ENCODE measurements at places on chromosomes 2 and 18.

GRCh38 chr18:55038162-55038561 is 78.9 kb upstream of the CCDC68 start:
- no peak for DNase-seq

GRCh38 chr2:239021651-239022436 is 174.0 kb downstream of the TWIST2 start:
- DNase-seq: no peak

GRCh38 chr18:61159246-61159645 is 174.0 kb upstream of the CDH20 start:
- no peak for DNase-seq

- no peak for DNase-seq
Measured at GRCh38 chr2:69166812-69167468, 154.0 kb downstream of the ANTXR1 start.

GRCh38 chr18:43661570-43661969 is 384.3 kb upstream of the SYT4 start:
- no peak for DNase-seq

DNA sequence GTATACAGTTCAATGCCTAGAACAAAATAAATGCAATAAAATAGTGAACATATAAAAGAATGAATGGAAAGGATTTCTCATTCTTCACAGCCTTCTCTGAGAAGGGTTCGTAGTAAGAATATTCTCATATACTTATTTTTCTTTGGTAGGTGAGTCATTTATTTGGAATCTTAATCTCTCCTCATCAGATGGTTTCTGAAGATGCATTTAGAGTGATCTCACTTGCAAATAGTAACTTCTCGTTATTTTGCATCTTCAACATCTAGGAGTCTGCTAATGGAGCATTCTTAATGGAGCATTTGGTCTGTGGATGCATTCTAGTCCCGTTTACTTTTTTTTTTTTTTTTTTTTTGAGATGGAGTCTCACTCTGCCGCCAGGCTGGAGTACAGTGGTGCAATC is 3.9 kb downstream of the UBXN4 start:
- no peak for DNase-seq

GRCh38 chr2:65728477-65729180 is 296.2 kb upstream of the SPRED2 start:
- DNase-seq: no peak

DNA sequence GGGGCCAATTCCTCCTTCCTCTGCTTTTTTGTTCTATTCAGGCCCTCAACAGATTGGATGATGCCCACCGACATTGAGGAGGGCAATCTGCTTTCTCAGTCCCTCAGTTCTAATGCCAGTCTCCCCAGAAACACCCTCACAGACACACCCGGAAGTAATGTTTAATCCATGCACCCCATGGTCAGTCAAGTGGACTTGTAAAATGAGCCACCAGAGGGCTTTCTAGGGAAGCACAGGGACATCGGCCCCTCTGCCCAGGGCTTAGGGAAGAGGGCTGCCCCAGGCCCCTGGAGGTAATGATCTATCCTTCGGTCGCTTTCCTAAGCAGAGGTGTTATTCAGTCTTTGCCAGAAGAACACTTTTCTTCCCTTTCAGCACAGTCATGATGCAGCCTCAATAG is 107.4 kb downstream of the PDCL3 start:
- no peak for DNase-seq

GRCh38 chr2:235729557-235729947 is 235.7 kb downstream of the AGAP1 start:
- DNase-seq: no peak

- DNase-seq: no peak
Measured at GRCh38 chr18:48108136-48108535, 177.7 kb upstream of the SMAD2 start.

DNA sequence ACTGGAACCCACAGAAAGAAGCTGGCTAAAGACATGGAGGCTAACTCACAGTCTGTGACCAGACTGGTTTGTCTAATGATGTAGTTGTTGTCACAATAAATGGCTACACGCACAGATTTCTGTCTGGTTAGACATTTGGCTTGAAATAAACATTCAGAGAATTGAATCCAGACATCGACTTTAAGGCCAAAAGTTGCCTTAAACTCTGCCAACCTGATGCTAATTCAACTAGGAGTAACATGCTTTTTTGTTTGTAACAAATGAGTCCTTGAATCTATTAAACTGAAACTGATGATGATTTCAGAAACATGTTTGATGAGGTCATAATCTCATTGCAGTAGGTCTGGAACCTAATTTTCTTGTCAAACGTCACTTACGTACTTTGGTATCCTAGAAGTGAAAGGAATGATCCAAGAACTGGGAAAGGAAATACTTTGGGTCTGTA is 123.8 kb downstream of the ERBB4 start:
- no peak for DNase-seq

DNA sequence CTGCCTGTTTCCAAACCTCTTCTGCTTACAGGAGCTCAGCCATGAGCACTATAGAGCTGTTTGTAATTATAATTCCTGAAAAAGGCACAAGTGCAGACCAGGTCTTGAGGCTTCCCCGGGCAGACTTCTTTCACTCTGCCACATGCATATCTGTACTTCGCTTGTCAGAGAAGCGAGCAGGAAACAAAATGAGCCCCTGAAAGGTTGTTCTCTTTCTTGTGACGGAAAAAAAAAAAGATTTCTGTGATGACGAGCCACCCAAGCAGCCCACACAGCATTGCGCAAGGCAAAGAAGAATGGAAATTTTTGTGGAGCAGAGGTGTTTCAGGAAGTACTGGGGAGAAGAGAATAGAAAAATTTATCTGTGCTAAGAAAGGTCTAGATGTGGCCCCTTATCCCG is 54.0 kb upstream of the LINC00305 start:
- no peak for DNase-seq

GRCh38 chr18:69400976-69401225 is 213 bp downstream of the DOK6 start:
- no peak for DNase-seq

GRCh38 chr2:127577503-127577902 is 42.0 kb downstream of the MYO7B start:
- no peak for DNase-seq

- DNase-seq: no peak
Measured at GRCh38 chr18:6434987-6435709, 20.4 kb upstream of the L3MBTL4 start.

DNA sequence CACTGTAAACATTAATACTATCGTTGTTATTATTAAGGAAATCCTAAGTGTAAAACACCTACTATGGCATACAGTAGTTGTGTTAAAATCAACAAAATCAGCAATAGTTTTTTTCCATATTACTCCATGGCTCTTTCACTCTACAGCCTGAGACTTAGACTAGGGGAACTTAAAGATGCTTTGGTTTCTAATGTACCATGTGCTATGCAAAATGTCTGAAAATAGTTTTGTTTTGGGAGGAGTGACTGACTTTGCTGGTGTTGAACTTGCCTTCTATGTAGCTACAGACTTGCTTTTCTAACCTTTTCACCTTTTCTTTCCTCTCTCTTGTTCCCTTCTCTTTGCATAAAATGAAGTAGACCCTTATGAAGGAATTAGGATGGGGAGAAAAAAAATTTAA is 159.0 kb upstream of the CCDC195 start:
- DNase-seq: no peak

DNA sequence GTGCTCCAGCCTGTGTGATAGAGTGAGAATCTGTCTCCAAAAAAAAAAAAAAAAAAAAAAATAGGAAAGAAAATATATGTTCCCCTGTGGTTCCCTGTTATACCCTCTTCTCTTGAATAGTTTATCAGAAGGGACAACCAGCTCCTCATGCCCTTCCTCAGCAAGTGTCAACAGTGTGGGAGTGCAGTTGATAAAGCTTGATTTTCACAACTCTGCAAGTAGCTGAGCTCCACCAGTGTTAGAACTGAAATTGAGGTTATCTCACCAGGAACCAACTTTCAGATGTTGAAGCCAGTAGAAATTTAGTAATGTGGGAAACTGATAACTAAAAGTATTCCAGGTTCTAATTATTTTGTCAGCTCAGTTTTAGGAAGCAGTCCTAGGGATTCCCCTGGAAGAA is 25.1 kb downstream of the NEDD4L start:
- DNase-seq: no peak

DNA sequence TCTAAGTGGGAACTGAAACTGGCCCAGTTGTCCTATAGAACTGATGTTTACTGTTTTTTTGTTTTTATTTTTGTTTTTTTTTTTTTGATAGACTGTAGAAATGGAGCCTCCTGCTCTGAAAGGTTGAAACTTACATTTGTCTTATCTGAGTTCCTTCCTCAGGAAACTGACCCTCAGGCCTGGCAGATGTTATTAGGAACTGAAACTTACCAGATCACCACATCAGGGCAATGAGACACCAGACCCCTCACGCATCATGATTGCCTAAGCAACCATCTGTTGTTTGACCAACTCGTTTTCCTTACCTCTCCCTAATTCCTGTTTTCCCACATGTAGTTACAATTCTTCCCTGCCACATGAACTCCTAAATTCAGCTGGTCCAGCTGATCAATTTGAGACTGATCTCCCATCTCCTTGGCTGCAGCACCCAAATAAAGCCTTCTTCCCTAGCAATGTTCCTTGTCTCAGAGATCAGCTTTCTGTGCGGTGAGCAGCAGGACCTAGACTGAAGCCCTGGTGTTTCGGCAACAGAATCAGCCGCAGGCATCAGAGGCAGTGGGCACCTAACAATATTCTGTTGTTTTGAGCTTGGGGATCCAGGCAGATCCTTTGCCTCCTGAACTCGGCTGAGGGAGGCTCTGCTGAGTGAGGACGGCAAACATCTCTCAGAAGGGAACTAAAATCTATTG is 96.8 kb downstream of the MSH2 start:
- DNase-seq: no peak

DNA sequence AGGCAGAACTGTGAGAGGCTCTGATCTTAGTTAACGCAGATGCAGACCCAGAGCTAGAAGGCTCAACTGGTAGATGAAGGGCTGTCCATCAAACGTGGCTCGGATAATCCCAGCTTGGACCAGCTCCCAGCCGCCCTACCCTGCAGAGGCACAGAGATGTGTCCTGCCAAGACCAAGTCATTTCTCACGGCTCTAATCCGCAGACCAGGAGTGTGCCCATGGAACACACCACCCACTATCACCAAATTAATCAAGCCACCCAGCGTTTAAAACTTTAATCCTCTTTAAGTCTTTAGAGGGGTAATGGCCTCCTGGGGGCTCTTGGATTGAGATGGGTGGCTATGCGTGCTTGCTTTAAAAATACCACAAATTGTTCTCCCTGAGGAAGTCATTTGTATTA is 17.5 kb downstream of the LYPD1 start:
- no peak for DNase-seq

GRCh38 chr2:62576276-62576939 is 70.4 kb upstream of the TMEM17 start:
- DNase-seq: no peak

GRCh38 chr18:38038242-38038641 is 472.6 kb upstream of the CELF4 start:
- no peak for DNase-seq

DNA sequence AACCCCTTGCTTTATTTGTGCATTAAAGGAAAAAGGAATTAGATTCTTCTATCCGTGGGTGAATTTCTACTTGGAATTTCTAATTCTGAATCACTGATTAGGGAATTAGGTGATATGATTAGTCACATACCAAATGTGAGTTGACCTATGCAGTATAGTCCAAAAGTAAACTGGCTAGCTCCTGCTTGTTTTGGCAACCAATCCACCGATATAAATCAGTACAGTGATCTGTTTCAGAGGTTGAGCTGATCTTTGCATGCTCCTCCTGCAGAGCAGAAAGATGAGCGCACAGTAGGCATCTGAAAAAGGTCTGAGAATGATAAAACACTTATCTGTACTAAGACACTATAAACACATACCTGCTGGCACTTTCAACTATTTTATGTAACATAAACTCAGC is 86.6 kb downstream of the LRP1B start:
- no peak for DNase-seq

- no peak for DNase-seq
Measured at GRCh38 chr2:4931721-4932365, 760.3 kb upstream of the SOX11 start.

DNA sequence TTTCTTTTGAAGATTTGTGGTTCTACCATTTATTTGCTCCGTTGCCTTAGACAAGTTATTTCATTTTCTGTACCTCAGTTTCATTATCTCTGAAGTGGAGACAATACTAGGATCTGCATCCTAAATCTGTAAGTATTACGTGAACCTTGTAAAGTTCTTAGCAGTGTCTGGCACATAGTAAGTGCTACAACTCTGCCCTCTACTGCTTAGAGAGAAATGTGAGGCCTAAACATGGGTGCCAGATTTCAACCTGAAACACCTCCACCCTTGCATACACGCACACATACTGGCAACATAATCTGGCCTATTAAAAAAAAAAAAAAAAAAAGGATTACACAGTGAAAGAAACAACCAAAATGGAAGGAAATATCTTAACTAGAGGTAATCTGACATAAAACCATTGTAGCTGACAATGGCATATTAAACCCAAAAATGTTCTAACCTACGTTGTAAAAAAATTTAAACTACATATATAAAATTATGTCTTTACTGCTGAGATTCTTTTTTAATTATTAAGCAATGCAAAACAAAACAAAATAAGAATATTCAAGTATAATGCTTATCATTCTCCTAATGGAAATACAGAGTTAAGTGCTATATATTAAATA is 132.6 kb downstream of the MAP2 start:
- DNase-seq: no peak

DNA sequence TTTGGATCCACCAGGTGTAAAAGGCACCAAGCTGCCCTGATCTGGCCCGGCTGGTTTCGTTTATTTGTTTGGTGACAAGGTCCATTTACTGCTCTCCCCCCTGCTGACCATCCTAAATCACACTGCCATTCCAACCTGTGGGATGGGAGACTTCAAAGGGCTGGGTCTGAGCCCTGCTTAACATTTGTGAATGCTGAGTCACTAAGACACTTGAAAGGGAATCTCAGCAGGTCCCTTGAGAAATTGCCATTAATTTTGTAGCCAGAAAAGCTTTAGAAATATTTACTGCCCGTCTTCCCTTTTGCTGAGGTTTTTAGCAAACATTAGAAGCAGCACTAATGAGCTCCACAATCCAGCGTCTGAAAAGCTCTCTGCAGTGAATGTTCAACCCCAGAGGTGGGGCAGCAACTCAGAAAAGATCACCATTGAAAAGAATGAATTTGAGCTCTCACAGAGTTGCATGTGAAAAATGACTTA is 133.8 kb downstream of the ARL4C start:
- DNase-seq: no peak

GRCh38 chr2:40371525-40372282 is 80.2 kb downstream of the SLC8A1 start:
- no peak for DNase-seq

GRCh38 chr18:68925268-68925667 is 127.4 kb downstream of the CCDC102B start:
- DNase-seq: no peak

- no peak for DNase-seq
Measured at GRCh38 chr2:148817210-148817708, 57.8 kb upstream of the KIF5C start.
